DMS 273 treated with DMSO at 0.1 percent for 48 hours (cell line): ENCODE measurements at places on chromosomes 12 and 14.

- no peak for DNase-seq
Observed at GRCh38 chr14:103697603-103698379, 17.5 kb downstream of the XRCC3 start.

- DNase-seq = no peak
Observed at GRCh38 chr12:14935031-14935430, 3.3 kb downstream of the ERP27 start.

GRCh38 chr14:103742499-103743255, 27.1 kb downstream of the ZFYVE21 start:
- no peak for DNase-seq

GRCh38 chr14:61607570-61608244, 87.6 kb upstream of the HIF1A start:
- peak; percentile 27 for DNase-seq

GRCh38 chr12:105466231-105466900, 135.9 kb downstream of the C12orf75 start:
- no peak for DNase-seq

- DNase-seq = no peak
Observed at GRCh38 chr12:92259696-92260251, 114.1 kb upstream of the BTG1 start.

GRCh38 chr14:26687301-26687837, 89.5 kb upstream of the NOVA1 start:
- DNase-seq = no peak

- DNase-seq = no peak
Observed at GRCh38 chr14:58276208-58276607, 22.1 kb upstream of the ARID4A start.

- DNase-seq = no peak
Observed at GRCh38 chr14:66974397-66975025, 214.7 kb upstream of the GARIN2 start.

GRCh38 chr14:99871771-99872170, 78.6 kb downstream of the EML1 start:
- DNase-seq = no peak
